ENCODE measurements at places on chromosomes 12 and 14.

GRCh38 chr14:44462381-44462780, 44.7 kb downstream of the FSCB start:
- DNase-seq: no peak

DNA sequence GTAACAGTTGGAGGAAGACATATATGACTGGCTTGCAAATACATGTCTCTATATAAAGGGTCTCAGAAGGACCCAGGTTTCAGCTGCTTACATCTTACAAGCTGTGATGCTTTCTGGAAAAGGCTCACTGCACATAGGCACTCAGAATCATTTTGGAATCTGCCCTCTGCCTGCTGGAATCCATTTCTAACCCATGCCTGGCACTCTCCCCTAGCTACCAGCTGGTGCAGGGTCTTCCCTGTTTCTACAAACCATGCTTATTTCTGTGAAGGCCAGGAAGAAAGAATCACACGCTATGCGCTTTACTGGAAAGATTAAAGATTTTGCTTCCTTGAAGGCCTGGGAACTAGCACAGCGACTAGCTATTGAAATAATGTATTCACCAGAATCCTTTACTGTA, 151.3 kb downstream of the DICER1 start:
- no peak for DNase-seq

DNA sequence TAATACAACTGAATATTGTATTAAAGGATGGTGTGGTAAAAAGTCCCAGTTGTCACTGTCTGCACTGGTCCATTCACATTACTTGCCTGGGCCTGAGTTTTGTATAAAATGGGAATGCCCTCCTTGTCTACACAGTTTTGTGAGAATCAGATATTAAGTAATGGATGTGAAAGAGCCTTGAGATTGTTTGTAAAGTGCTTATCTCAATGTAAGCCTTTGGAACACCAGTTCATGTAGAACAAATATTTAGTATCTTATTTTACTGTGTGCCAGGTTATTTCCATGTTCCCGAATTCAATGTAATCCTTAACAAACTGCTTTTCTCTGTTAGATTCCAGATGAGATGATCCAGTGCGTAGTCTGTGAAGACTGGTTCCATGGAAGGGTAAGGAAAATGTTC, 7.5 kb downstream of the UBR7 start:
- no peak for DNase-seq

DNA sequence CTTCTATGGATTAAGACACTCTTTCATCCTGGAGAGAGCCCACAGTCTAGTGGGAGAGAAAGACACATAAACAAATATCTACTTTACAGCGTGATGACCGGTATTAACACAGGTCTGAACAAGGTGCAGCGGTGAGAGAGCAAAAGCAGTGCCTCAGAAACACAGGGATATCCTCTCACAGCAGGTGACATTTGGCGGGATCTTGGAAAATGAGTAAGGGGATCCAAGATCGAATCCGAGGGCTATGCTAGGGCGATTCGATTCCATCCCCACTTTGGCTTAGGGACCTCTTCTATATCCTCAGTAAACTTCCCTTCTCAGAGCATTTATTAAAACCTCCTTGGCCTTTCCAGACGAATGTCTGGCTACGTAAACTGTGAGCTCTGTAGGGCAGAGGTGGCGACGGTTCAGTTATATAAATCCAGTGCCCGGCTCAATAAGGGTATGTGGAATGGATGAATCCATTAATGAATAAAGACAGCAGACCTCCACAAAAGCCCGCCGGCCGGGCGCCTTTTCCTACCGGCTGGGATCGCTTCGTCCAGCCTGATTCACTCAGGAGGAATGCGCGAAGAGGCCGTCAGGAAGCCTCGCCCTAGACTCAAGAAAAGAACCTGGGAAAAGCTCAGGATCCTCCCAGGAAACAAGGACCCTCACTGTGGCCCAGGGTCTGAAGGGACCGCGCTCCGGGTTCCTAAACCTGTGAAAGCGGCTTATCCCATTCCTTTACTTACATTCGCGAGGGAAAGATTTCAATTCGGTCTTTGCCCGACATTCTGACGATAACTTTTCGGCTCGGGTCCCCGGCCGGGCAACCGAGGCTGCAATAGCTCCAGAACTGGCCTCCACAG, 455 bp downstream of the ATP6V1D start:
- no peak for DNase-seq

GRCh38 chr14:85617791-85618190, 87.8 kb downstream of the FLRT2 start:
- DNase-seq: no peak

DNA sequence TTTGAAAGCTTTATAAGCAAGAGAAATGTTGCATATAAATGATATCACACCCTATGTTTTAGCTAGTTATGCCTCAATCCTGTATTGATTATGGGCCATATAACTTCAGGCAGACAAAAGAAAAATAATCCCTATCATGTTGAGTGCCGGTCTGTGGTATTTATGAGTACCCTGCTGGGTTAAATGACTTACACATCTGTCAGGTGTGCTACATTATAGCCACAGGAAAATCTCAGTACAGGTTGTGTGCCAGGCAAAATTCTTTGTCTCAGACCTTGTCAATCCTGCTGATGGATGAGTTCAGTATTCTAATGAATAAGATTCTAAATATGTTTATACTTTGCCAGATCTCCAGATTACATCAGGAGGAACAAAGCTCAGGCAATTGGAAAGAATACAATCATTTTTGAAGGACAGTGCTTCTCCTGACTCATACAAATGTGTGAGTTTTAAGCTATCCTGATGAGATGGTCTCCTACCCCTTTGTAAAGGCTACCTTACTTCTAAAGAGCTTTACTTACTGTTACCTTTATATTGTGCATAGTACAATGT, 109.8 kb upstream of the FOXG1 start:
- DNase-seq: no peak

DNA sequence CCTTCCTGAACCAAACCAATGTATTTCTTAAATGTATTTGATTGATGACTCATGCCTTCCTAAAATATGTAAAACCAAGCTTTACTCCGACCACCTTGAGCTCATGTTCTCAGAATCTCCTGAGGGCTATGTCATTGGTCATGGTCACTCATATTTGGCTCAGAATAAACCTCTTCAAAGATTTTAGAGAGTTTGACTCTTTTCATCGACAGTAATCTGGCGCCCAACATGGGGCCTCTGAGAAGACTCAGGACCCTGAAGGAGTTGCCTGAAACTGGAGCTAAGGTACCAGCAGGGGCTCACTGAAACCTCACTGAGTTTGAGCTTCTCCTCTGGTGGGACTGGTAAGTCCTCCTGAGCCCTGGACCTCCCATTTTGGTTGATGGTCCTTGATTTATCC, 17.2 kb upstream of the PSMC1 start:
- no peak for DNase-seq

DNA sequence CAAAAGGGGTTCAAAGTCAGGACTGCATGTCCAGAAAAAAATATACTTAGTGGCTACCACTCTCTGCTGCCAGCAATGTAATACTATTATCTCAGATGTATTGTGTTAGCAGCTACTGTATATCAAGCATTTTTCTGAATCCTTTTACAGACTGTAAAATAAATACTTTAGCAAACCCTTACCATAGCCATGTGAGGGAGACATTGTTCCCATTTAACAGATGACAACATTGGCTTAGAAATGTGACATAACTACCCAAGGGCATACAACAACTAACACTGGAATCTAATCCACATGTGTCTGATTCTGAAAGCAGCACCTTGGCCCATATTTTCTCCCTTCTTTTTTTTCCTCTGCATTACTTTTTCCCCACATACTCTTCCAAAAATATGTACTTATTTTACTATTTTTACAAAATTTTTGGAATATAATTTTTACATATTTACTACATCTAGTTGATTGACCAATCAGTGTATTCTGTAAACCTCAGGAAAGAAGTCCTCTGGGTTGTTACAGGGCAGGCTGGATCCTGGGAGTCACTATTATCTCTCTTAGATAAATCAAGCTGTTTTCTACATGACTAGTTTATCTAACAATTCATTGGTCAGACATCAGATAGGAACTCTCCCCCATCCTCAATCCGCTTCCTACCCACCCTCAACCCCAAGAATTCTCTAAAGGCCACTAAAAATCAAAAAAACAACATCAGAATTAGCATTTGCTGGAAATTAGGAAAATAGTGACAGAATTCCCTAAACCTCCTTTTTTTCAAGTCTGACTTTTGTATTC, 154.1 kb downstream of the BTG1 start:
- DNase-seq: no peak

- no peak for DNase-seq
Measured at GRCh38 chr12:3604286-3604685, 113.3 kb downstream of the PRMT8 start.

DNA sequence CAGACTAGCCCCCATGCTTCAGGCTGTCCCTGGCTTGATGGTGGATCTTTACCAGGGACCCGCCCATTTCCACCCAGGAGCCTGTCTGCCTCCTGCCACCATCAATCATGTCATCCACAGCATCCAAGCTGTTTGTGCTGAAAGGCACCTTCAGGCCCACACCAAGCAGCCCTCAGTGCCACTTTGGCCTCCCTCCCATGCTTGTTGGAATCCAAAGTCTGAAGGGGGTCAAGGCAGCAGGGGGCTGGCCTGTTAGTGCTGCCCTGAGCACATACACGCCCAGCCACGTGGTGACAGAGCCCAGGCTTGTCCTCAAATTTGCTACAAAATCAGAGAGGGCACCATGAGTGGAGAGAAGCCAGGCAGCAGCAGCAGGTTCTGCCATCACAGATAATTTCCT, 1146.8 kb downstream of the FSCB start:
- no peak for DNase-seq

- no peak for DNase-seq
Measured at GRCh38 chr14:80477388-80478160, 266.3 kb upstream of the DIO2 start.

DNA sequence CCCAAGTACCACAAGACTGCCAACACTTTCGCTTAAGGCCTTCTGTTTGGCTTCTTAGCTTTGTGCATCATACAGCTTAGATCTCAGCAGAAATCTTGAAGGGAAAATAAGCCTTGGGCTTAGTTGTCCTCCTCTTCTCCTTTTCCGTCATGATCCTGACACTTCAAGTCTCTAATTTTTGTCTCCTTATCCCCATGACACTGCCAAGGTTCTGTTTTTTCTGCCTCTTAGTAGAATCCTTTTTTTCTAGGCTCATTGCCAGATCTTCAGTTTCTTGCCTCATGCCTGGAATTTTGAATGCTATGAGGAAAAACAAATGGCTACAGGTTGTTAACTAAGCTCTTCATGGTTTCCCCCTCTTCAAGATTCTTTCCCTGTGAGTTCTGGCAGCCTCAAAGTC, 450.4 kb downstream of the LRFN5 start:
- DNase-seq: no peak

DNA sequence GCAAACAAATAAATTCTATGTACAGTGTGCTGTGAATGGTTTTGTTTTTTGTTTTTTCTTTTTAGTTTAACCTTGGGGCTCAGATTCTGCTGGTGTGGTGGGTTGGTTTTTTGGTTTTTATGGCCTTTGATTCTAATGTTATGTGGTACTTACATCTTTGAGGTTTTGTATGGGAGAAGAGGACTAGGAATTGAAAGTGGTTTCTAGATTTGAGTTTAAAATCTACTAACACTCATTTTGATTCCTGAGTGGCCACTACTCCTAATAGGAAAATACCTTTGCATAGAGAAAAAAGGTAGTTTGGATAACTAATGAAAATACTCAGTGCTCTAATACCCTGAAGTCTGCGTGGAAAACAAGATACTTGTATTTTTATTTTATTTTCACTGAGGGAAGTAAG, 137.7 kb downstream of the MON2 start:
- no peak for DNase-seq

GRCh38 chr12:72388322-72388721, 116.2 kb downstream of the TRHDE start:
- DNase-seq: no peak

GRCh38 chr12:14272956-14273912, 92.2 kb upstream of the ATF7IP start:
- no peak for DNase-seq

DNA sequence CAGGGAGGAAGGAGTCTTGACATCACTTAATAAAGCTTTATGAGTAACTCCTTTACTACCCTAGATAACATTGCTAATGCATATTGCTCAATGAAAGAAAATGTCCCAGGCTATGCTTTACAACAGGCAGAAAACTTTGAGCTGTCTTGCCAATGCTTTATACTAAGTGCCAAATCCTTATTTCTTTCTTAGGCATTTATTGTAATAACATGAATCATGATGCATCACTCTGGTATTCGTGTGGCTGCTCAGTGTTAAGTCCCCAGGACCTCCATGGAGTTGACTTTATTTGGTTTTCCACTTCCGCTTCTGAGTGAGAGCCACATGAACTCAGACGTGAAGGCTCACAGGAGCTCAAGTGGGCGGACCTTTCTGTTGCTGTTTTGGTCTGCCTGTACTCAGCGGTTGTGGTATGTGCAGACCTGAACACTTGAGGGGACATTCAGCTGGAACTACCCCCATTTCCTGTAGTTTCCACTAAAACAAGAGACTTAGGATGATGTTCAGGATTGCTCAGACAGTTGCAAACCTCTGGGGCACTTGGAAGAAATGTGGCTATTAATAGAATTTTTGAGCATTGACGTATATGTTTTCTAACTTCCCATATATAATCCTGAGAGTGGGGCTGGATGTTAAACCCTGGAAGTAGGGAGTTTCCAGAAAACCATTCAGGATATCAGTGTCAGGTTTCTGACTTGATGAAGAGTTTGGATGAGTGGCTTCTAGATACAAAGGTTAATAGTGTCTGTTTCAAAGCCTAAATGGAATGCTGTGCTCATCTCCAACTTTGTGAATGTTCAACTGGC, 258.6 kb downstream of the MSRB3 start:
- DNase-seq: no peak

DNA sequence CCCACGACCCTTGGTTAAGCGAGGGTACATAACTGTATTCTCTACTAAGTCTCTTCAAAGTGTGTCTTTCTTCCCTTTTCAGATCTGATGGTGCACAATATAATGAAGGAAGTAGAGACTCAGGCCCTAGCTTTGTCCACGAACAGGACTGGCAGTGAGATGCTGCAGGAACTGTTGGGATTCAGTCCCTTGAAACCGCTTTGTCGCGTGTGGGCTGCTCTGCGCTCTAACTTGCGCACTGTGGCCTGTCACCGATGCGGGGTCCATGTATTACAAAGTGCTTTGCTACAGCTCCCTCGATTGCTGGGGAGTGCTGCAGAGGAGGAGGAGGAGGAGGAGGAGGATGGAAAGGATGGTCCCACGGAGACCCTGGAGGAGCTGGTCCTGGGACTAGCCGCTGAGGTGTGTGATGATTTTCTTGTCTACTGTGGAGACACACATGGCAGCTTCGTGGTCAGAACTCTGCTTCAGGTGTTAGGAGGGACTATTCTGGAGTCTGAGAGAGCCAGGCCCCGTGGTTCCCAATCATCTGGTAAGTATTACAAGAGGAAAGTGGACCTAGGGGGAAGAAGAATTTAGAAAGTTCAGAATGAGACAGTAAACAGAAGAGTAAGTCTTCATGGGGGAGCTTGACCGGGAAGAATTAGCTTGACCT, 803 bp downstream of the NOP9 start:
- no peak for DNase-seq

GRCh38 chr12:2119266-2119665, 66.5 kb downstream of the CACNA1C start:
- DNase-seq: no peak

DNA sequence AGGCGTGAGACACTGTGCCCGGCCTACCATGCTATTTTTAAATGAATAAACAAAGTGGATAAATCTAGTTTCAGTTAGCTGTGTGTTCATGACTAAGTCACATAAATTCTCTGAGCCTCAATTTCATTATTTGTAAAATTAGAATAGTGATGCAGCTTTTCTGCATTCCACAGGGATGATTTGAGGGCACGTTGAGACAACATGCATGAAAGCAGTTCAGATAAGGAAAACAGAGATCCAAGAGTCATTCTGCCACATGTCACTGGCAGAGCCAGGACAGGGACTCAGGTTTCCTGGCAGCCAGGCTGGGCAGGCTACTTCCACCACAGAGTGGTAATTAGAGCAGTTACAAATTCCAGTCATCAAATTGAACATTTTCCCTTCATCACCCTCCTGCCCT, 2.9 kb upstream of the PPP4R4 start:
- no peak for DNase-seq
